ENCODE measurements at places on chromosomes 3 and 15. TPM values are rescaled to one million over a fixed set of nuclear protein-coding genes. Genes with fewer than 3 reads are reported as not detected.

BUB1B gene
- 1.8 TPM for total RNA-seq

ISLR gene
- total RNA-seq, result 42.3 TPM

GRCh38 chr15:63495343-63495742, 9.1 kb upstream of the USP3 start:
- no peak for DNase-seq

DNA sequence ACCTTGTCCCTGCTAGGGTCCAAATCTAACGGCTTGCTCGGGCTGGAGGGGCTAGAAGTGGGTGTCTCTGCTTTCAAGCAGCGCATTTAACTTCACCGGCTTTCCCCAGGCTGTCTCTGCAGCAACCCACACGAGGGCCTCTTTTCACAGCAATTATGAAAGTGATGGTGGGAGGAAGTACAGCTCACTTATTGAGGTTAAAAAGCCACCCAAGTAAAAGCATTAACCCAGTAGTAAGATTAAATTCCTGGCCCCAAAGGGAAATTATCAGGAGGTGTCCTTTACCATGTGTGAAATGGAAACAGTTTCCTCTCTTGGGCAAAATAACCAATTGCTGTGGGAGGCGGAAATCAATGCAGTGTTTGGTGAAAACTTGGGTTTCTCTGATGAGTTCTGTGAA, 41.1 kb downstream of the NGRN start:
- DNase-seq, result no peak
